ENCODE measurements at places on chromosomes 4 and X. TPM values are rescaled to one million over a fixed set of nuclear protein-coding genes. Genes with fewer than 3 reads are reported as not detected.
A peak's percentile ranks its signal among the peaks of the same experiment; 100 is the strongest.

Gene USP26
- total RNA-seq, result not detected

Gene TLR1
- total RNA-seq, result 4.3 TPM

Gene CFAP47
- 0.06 TPM for total RNA-seq

Gene SSX2B
- total RNA-seq, result 2.6 TPM

Gene RASGEF1B
- 1.1 TPM for total RNA-seq

Gene RHOH
- not detected for total RNA-seq

GRCh38 chr4:33959519-33959918 lies 2284.8 kb downstream of the ARAP2 start:
- DNase-seq, result peak; percentile 55

GRCh38 chr4:67723341-67723740 lies 22.4 kb upstream of the UBA6 start:
- DNase-seq, result no peak

- no peak for DNase-seq
Observed at GRCh38 chr4:6502747-6503465, 30.5 kb upstream of the PPP2R2C start.

GRCh38 chrX:41670112-41670511 lies 18.7 kb upstream of the GPR34 start:
- no peak for DNase-seq
